ENCODE measurements at places on chromosomes 12 and 14.

DNA sequence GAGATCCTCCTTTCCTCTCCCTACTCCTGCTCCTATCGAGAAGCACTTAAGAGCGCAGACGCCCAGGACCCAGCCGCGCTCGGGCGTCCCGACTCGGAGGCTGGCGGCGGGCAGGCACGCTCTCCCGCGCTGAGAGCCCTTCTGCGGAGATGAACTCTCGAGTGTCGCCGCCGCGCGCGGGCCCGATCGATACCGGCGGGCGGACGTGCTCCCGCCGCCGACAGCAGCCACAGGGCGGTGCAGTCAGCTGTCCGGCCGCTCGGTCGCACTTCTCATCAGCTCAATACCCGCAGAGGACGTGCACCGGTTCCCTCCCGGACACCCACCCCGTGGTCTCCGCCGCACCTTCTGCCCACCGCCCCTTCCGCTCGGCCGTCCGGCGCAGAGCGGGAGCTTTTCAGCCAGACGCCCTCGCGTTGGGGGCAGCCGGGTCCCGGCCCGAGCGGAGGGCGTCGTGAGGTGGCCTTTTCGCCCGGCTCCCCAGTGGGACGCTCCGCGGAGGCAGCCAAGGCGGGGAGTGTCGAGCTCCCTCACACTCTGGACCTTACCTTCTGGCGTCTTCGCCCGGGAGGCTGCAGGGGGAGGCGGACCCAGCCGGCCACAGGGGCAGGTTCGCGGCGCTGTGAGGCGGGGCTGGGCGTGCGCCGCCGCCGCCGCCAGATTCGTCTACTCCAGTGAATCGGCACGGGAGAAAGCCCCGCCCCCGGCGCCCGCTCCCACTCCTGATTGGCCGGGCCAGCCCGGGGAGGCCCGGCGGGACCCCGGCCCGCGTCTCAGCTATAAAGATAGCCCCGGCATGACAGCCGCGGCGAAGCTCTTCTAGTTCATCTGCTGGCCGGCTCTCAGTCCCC is at the start of gene INSM2:
TSS of gene INSM2 (plus strand) at position 808 of the 851 bp plus-strand sequence. CDS start 89 bp downstream, outside the sequence.
- peak; percentile 63 for DNase-seq

- no peak for DNase-seq
Observed at GRCh38 chr14:95033682-95034632, 123.4 kb downstream of the DICER1 start.

DNA sequence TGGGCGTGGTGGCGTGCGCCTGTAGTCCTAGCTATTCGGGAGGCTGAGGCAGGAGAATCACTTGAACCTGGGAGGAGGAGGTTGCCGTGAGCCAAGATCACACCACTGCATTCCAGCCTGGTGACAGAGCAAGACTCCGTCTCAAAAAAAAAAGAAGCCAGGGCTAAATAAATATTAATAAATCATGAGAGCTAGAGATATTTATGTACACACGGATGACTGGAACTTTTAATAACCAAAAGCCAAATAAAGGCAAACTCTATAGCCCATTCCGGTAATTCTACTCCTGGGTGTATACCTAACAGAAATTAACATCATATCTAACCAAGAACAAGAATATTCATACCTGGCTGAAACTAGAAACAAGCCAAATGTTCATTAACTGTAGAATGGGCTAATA is 7.7 kb upstream of the TRAFD1 start:
- DNase-seq = peak; percentile 45

DNA sequence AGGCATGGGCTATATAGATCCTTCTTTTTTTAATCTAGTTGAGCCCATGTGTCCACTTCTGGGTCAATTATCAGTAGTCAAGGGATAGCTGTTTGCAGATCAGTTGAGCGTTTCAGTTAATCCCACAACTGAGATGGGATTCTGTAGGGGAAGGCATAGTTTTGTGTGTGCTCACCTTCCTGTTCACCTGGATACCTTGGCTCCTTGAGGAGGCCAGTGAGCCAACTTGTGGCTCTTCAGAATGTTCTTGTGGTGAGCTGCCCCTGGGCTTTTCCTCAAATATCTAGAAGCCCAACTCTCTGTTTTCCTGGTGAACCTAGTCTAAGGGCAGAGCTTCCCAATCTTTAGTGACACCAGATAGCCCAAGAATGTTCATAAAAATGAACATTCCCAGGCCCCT is 302.9 kb upstream of the TBX3 start:
- DNase-seq = no peak

DNA sequence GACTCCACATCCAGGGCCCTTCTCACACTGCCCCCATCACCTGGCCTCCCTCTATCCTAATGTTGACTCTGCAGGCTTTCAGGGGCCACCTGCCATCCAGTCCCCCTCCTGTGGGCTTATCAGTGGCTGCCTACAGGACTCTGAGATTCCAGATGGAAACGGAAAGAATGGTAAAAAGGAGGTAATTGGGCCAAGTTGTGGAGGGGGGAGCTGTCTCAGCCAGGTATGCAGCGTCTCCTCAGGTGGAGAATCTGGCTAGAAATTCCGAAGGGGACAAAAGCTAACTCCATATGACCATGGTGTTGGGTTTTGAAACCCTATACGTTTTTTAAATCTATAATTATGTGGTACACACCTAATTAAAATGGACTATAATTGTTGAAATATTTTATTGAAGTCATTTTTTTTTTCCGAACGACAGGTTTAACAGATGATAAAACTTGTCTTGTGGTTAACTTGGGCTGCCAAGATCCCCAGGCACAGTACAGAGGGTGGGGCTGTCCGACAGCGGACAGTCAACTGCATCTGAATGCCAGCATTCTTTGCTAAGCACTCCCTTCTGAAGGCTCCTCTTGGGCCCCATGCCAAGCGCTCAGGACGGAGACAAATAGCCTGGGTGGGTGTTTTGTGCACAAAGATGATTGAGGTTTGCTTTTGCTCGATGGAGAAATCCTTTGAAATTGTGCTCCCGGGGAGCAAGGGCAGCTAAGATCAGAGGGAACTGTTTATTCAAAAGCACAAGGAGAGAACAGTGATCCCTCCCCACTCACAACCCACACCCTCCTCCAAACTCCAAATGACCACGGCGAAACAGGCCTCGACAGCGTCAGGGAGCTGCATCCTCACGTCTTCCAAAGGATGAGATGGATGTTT is 365.6 kb downstream of the BCL11B start:
- no peak for DNase-seq

- DNase-seq = no peak
Observed at GRCh38 chr12:7959701-7960121, 23.7 kb upstream of the SLC2A3 start.

DNA sequence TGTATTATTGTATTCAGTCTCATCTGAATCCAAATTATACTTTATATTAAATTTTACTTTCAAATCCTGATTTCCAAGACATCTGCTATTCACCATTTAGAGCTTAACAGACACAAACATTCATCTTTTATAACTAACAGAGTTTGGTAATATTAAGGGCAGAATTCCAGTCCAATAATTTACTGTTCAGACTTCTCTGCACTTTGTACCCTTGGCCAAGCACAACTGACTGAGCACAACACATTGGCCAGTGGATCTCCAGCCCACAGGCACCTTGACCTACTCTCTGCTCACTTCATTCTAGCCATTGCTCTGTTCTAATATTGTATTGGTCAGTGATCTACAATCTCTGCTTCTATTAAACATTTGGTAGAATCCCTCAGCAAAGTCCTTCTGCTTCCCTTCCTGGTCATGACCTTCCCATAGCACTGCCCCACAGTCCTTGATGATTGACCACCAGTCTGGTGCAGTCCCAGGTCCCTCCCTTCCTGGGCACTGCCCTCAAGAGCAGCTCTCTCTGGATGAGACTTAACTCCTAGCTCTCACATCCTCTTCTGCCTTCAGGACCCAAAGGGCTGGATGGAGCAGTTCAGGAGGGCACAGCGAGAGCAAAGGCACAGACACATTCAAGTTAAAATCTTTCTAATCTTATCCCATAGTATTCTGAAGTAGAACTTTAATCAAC is 97.7 kb upstream of the OVCH1 start:
- no peak for DNase-seq

DNA sequence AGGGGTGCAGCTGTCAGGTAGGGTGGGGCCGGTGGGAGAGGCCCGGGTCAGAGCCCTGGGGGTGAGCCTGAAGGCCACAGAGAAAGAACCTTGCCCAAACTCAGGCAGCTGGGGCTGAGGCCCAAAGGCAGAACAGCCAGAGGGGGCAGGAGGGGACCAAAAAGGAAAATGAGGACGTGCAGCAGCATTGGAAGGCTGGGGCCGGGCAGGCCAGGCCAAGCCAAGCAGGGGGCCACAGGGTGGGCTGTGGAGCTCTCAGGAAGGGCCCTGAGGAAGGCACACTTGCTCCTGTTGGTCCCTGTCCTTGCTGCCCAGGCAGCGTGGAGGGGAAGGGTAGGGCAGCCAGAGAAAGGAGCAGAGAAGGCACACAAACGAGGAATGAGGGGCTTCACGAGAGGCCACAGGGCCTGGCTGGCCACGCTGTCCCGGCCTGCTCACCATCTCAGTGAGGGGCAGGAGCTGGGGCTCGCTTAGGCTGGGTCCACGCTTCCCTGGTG is 10.5 kb downstream of the MMP14 start:
- DNase-seq = no peak

DNA sequence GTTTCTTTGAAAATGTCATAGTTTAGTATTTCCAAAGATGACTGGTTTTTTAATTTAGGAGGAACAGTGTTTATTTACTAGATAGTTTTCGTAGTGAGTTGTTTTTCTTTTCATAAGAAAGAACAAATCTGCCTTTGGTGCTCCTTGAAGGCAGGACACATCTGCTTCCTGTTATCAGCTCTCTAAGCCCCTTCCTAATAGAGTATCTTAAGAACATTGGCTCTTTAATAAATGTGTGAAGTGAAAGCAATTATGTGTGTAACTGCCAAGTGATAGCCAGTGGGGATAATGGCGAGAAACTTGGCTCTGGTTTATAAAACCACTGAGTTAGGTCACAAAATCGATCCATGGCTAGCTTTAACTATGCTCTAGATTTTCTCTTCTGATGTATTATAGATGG is 23.5 kb upstream of the PPFIBP1 start:
- DNase-seq = no peak

GRCh38 chr12:56954958-56955355 is 2.5 kb downstream of the RDH16 start:
- no peak for DNase-seq

- no peak for DNase-seq
Observed at GRCh38 chr14:68014771-68015170, 195.2 kb downstream of the RAD51B start.

GRCh38 chr12:106274575-106275121 is 26.8 kb upstream of the CKAP4 start:
- DNase-seq = peak; percentile 12

GRCh38 chr14:74917646-74918081 is 5.4 kb downstream of the RPS6KL1 start:
- no peak for DNase-seq

DNA sequence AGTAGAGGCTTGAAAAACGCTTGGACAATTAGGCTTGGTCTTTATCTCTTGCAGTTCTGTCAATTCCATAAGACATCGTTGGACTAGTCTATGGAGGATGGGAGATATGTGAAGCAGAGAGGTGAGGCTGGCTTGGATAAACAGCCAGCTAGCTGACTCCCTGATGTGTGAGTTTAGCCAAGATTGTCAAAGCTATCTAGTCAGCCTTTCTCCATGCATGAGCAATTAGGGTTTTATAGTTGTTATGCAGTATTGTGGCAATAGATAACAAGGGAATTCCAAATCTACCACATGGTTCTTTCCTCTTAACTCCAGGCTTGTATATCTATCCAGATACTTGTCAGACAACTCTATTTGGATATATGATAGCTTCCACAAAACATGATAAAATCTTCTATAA is 153.6 kb upstream of the NRXN3 start:
- no peak for DNase-seq

- no peak for DNase-seq
Observed at GRCh38 chr12:113086249-113087164, 30.0 kb downstream of the DTX1 start.

- no peak for DNase-seq
Observed at GRCh38 chr14:82362452-82362851, 828.8 kb upstream of the SEL1L start.

- no peak for DNase-seq
Observed at GRCh38 chr12:61862986-61863385, 397.2 kb upstream of the USP15 start.

DNA sequence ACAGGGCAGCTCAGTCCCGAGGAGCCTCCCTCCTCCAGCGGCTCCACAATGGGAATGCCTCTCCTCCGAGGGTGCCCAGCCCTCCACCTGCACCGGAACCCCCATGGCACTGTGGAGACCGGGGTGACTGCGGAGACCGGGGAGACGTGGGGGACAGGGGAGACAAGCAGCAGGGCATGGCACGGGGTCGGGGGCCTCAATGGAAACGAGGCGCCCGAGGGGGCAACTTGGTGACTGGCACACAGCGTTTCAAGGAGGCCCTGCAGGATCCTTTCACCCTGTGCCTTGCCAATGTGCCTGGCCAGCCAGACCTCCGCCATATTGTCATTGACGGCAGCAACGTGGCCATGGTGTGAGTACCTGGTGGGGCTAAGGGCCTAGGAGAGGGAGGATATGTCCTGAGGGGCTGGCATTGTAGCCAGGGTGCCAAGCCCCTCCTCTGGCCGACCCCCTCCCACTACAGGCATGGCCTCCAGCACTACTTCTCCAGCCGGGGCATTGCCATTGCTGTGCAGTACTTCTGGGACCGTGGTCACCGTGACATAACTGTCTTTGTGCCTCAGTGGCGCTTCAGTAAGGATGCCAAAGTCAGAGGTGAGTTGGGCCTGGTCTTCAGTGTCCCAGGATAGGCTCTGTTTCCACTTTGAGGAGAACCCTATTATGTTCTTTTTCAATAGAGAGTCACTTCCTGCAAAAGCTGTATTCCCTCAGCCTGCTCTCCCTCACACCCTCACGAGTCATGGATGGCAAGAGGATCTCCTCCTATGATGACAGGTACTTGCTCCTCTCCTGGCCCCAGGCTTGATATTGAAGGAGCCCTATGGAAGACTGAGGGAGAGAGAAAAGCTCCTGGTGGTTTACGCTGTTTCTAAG is 2.7 kb downstream of the KHNYN start:
- no peak for DNase-seq

GRCh38 chr14:105153331-105153731 is 15.2 kb downstream of the JAG2 start:
- no peak for DNase-seq

DNA sequence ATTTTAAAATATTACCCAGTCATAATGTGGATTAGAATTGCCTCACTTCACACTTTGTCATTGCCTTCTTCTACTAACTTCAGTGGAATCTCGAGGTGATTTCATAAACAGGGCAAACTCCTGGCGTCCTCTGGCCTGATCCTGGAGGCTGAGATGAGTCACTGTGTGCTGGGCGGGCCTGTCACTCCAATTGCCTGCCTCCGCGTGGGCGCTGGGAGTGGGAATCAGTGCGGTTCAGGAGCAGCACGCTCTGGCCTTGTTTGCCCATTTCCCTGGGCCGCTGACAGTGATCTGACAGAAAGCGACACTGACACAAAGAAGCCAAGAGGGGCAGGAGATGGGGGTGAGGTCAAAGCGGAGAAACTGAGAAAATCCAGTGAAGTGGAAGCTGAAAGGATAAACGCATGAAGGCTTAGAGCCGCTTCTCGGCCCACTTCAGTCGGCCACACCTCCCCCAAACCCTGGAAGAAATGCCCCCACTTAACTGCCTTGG is 29.7 kb downstream of the LGR5 start:
- peak; percentile 36 for DNase-seq

GRCh38 chr14:39491134-39491571 is 58.9 kb upstream of the FBXO33 start:
- peak; percentile 40 for DNase-seq

GRCh38 chr12:55647027-55647426 is 10.3 kb downstream of the OR10P1 start:
- no peak for DNase-seq

- DNase-seq = peak; percentile 92
Observed at GRCh38 chr14:68361231-68361630, 431.6 kb downstream of the ZFP36L1 start.

GRCh38 chr12:52585066-52585465 is 11.4 kb upstream of the KRT74 start:
- no peak for DNase-seq

Data from EH (cell line).